Foreskin melanocyte (primary cell): ENCODE measurements at places on chromosomes 1 and 21.

DNA sequence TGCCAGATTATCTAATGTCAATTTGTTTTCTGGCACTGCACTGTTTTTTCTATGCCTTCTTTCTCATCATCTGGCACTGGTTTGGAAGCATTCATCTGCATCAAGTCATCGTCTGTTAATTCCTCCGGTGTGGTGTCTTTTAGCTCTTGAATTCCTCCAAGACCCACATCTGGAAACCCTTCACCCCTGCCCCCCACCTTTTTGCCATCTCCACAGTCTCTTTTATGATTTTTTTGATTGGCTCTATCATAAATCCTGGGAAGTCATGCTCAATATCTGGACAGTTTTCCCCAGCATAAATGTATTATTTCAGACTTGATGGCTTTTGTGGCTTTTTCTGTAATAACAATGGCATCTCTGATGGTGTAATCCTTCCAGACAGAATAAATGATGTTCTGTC lies 10.4 kb upstream of the KCNK1 start:
- no peak for DNase-seq

- no peak for DNase-seq
These were observed 846.5 kb upstream of the NCAM2 start for GRCh38 chr21:20151741-20152140.

DNA sequence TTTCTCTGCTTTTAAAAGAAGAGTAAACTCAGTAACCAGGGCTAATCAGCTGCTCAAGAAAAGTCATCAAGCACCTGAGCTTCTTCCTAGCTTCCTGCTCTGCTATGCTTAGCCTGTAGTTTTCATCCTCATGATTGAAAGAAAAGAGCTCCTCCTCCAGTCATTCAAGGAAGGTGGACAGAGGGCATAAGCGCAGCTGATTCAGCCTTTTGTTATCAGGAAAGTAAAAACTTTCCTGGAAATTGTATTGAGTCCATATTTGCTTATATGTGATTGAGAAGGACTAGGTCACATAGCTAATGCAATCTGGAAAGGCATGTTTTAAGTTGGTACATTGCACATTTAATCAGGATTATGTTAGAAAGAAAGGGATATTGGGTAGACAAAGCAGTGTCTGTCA lies 8.5 kb upstream of the BACH1 start:
- no peak for DNase-seq

- no peak for DNase-seq
These were observed 150.5 kb downstream of the PLPPR5 start for GRCh38 chr1:98854137-98854536.

DNA sequence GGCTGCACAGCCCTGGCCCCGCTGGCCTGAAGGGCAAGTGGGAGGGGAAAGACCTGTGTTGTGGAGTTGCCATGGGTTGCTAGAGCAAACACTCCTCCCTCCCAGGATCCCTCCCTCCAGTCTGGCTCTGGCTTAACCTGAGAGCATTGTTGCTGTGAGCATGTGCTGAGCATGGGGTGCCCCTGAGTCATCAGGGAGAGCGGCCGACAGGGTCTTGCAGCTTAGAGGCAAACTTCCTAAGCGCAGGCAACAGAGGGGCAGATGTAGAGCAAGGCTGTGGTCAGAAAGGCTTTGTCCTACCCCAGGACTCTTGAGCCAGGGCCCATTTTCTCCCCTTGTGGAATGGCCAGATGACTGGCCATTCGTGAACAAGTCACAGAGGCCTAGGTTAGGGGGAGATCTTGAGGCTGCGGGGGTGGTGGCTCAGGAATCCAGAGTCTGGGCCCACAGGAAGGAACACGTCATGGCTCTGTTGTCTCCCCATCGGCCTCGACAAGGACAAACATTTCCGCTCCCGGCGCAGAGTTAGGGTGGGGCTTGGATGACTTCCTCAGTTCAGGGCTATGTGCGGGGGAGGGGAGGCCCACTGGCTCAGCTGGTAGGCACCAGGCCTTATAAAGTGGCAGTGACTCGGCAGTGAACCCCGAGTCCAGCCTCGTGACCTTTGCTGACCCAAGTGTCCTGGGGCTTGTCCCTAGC lies 362 bp upstream of the DYNLT4 start:
- peak; percentile 100 for DNase-seq

- peak; percentile 33 for DNase-seq
These were observed 644.0 kb downstream of the PTPRC start for GRCh38 chr1:199282751-199283305.

DNA sequence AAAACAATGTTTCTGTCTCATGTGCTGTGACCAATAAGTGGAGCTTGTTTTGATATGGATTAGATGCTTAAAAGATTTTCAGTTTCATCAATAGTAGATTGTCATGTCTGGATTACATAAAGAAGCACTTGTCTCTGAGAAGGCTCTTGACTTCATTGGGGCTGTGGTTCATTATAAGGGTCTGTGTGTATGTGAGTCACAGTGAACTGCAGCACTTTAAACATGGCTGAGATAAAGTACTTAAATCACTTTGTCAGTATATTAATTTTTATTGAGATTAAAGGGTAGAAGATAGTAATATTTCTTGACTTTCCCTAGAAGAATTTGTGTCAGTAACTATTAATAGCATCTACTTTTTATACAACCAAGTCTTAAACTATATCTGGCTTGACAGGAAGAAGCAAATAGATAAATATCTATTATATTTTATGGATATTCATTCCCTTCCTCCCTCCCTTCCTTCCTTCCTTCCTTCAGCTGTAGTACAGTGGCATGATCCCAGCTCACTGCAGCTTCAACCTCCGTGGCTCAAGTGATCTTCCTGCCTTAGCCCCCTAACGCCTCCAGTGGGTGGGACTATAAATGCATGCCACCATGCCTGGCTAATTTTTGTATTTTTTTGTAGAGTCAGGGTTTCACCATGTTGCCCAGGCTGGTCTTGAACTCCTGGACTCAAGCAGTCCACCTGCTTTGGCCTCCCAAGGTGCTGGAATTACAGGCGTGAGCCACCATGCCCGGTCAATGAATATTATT lies 48.8 kb downstream of the ZFYVE9 start:
- peak; percentile 65 for DNase-seq

DNA sequence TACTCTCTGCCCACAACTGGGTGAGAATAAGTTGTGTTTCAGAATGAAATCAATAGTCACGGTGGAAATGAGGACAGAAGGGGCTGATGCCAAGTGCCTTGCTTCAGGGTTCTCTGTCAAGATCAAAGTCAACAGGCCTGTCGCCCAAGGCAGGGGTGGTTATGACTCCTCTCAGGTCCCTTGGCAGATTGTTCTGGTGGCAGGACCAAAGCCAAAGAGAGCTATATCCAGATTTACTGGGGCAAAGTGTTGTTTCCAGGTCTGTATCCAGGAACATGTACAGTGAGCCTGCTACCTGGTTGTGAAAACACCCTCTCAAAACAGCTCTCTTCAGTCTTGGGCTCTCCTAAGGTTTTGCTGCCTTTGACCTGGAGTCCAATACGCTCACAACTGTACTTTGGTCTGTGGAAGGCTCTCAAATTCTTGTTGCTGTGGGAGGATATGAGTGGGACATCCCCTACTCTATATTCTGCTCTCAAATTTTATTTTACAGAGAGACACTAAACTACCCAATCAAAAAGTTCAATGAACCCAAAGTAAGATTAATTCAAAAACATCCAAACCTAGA lies 175.1 kb upstream of the ETV3 start:
- no peak for DNase-seq

DNA sequence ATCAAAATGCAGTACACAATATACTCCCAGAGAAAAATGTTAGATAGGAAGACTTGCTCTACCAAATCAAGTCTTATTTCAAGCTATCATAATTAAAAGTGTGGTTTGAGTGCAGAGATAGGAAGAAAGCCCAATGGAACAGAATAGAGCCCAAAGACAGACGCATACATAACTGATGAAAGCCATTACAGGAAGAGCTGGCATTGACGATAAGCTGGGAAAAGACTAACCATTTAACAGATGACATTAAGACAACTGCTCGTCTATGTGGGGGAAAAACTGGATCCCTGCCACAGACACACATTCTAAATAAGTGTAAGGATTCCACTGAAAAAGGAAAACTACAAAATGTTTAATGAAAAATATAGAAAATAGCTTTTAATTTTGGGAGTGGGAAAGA lies 85.5 kb downstream of the NGF start:
- no peak for DNase-seq

- no peak for DNase-seq
These were observed 63.6 kb downstream of the MYOM3 start for GRCh38 chr1:24048205-24048869.

DNA sequence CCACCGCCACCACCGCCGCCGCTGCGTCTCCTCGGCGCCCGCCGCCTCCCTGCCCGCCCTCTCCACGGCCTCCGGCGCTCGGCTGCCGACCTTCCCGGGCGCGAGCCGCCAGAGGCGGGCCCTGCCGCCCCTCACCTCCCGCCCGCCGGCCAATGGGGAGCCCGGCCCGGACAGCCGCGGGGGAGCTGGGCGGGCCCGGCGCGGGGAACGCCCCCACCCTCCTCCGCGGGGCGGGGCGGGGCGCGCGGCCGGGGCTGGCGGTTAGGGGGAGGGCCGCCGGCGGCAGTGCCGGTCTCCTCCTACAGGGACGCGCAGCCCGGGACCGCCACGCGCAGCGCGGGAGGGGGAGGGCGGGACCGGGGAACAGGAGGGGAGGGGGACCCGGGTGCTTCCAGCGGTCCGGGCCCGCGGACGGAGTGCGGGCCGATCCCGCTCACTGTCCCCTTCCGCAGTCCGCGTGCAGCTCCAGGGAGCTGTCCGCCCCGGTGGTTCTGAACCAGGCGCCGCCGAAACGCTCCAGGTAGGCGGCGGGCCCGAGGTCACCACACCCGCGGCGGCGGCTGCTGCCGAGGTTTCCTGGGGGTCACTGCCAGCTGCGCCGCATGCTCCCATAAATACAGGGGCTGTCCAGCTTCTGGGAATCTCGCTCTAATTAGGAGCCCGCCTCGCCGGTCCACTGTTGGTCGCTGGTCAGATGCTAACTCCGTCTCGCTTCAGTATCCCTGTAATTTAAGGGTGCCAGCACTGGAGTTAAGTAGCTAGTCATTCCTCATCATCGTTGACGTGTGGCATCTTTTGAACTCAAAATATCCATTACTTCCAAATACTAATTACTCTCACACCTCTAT lies at the start of gene PGBD5:
Gene PGBD5, minus strand, starts transcription at position 87 of the 848 bp plus-strand sequence. CDS start 404 bp downstream, outside the sequence.
- peak; percentile 23 for DNase-seq

DNA sequence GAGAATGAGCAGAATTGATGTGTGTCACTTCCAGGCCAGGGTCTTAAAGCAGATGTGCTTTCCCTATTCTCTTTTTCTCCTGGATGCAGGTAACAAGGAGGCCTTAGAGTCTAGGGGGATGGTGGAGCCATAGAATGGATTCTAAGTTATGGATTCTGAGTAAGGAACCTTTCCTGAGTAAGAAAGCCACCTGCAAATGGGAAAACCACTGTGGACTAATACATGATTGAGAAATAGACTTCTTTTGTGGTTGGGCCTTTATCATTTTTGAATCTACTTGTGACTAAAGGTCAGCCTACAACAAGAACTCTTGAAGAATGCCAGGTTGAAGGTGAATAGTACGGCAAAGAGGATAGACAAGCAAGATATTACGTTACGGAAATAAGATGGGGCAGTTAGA lies 116.1 kb downstream of the CDC7 start:
- no peak for DNase-seq

DNA sequence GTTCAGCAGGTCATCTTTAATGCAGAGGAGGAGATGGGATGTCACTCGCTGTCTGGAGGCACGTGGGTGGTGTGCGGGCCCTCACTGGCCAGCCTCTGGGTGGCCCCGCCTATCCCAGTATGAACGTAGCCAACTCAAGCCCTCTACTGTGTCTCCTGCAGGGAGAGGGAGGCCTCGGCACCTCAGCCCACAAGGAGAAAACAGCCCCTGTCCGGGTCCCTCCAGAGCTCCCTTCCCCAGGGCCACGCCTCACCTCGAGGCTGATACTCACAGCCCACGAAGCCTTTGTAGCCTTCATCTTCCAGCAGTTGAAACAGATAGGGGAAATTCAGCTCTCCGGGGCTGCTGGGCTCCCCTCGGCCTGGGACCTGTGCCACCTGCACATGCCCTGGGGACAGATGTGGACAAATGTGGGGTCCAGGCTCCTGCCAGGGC lies 2.6 kb downstream of the HYI start:
- DNase-seq = no peak

GRCh38 chr1:179971563-179972496 lies 17.2 kb downstream of the CEP350 start:
- DNase-seq = no peak

DNA sequence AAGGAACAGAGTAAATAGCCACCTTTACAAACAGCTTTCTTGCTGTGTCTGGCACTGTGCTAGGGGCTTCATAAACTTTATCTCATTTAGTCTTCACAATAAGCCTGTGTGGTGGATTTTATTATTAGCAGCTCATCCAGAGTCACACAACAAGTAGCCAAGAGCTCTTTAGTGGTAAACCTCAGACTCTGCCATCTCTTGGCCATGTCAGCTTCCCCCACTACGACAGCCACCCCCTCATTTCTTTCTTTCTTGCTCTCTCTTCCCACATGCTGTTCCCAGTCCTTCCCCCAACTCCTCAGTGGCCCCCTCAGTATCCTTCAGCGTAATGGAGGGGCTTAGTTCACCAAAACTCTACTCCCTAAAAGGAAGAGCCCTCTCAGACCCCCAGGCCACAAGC lies 1.2 kb upstream of the ZNF683 start:
- DNase-seq = no peak

- no peak for DNase-seq
These were observed 101.1 kb upstream of the HNRNPU start for GRCh38 chr1:244965185-244966030.

DNA sequence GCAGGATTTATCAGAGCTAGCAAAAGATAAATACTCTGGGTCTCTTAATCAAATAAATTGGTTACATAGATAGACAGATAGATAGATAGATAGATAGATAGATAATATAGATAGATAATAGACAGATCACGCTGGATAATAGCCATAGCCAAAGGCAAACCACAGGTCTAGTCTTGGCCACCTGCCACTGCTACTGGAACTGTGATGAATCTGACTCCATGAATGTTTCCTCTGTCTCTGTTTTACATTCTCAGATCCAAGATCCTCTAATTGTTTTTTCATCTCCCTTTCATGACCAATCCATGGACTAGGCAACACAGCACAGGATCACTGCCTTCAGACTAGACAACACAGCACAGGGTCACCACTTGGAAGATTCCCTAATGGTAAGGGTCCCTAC lies 444.7 kb upstream of the NFIA start:
- peak; percentile 20 for DNase-seq

- no peak for DNase-seq
These were observed 70.9 kb downstream of the RERE start for GRCh38 chr1:8746554-8746953.
